Stimulated activated CD4-positive, alpha-beta T cell treated with anti-CD3 and anti-CD28 coated beads, Interleukin-2, amount 100 ng/mL, for 48 hours (primary cell): ENCODE measurements at places on chromosomes 4 and X.

- no peak for DNase-seq
These were observed 34.6 kb upstream of the CHRNA9 start for GRCh38 chr4:40300371-40301162.

DNA sequence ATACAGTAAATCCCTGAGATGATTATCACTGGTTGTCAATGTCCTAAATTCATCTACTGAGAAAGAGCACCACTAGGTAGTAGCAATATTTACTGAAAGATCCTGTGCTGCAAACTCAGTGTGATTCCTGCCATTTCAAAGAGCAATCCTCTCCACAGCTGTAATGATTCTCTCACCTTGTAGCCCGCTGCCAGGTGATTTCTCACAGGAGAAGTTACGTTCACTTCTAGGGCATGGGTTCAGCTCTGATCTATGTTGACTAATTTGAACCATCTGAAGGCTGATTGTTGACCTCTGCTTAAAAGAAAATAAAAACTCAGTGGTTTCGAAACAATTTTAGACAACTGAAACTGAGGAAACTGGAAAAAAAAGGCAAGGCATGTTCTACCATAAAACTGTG is 197.0 kb downstream of the FAT4 start:
- no peak for DNase-seq

GRCh38 chr4:123672987-123673386 is 276.4 kb downstream of the SPRY1 start:
- no peak for DNase-seq

DNA sequence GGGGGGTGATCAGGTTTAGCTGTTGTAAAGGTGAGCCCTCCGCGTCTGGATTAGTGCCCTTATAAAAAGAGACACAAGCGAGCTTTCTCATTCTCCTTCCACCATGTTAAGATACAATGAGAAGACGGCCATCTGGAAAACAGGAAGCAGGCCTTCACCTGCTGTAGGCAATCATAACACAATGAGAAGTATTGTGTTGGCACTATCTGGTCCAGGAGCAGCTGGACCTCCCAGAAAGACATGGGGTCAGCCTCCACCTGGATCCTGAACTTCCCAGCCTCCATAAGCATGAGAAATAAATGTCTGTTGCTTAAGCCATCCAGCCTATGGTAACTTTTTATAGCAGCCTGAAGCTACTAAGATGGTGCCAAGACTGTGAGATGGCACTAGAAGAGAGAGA is 8.6 kb upstream of the SMIM20 start:
- no peak for DNase-seq

GRCh38 chr4:36065274-36065871 is 178.9 kb downstream of the ARAP2 start:
- no peak for DNase-seq

DNA sequence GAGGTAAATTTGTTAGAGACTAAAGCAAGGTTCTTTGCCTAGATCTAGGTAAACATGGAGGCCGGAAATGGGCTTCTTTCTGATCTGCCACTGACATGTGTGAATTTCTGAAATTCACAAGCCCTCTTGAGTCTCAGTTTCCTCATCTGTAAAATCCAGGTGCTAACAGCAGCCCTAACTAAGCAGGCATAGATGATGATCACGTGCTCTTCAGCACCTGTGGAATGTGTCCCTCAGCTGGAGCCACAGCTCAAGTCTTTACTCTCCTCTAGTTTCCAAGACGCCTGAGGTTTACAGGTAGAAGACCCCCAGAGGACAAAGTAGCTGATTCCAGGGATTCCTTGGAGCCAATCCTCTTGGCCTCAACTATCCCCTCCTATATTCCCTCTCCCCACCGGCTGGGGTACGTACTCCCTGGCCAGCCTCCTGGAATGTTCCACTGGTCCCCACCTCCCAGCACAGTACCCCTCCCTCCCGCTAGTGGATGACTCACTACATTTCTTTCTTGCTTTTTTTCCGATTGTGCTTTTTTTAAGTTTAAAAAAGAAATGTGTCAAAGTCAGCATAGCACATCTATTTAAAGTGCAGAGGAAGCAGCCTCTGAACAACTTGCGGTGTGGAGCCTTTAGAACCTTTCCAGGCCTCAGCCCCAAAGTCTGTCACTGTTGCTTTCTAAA is 98.4 kb downstream of the PHKA2 start:
- no peak for DNase-seq

- no peak for DNase-seq
These were observed 70.3 kb downstream of the STIM2 start for GRCh38 chr4:26930964-26931363.

DNA sequence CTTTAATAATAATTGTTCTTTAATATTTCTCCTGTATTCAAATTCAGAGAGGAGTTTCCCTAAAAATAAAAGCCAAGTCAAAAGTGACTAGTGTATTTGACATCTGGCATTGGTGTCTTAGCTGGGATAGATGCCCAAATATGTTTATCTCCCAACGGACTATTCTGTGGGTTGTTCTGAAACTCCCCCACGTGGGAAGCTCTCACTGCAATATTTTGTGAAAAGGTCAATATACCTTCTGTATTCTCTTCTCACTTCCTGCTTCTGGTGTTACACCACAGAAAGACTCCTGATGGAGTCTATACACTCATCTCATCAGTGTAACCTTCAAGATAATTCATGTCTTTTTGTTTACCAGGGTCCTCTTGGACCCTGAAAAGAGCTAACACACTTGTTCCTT is 2052.8 kb upstream of the TENM3 start:
- DNase-seq = no peak
